ENCODE measurements at places on chromosomes 16 and 17.

- no peak for DNase-seq
These were observed 1.3 kb upstream of the SENP3 start for GRCh38 chr17:7560172-7561027.

GRCh38 chr16:88064889-88065746 is 113.9 kb downstream of the BANP start:
- no peak for DNase-seq

- peak; percentile 81 for DNase-seq
These were observed at the start of gene VPS25 for GRCh38 chr17:42773290-42774035. VPS25 (plus strand) TSS chr17:42773449; CDS start chr17:42773476, 27 bp downstream.

DNA sequence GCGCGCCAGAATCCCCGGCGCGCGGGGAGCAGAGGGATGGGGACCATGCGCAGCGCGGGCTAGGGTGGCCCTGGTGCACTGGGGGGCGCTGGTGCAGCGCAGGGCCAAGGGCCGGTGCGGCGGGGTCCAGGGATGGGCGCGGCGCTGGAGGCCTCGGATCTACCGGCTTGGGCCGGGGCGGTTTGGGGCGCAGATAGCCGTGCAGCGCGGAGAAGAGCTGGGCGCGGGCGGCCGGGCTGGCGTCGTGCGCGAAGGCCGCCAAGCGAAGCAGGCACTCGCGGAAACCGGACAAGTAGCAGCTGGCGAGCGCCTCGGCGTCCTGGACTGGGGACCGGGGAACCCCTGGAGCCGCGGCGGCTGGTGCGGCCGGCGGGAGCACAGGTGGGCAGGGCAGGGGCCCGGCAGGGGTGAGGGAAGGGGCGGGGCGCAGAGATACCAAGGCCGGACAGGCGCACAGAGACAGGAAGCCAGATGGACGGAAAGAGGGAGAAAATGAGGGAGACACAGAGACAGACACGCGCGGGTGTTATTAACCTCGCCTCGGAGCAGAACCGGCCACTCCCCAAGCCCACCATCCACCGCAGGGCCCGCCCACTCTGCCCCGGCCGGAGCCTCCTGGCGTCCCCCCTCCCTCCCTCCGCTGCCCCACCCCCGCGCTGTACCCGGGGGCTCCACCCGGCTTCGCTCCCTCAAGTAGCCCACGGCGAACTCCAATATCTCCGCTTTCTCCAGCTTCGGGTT is 2.1 kb downstream of the HES7 start:
- no peak for DNase-seq

- DNase-seq, result no peak
These were observed 147.2 kb upstream of the FAM20A start for GRCh38 chr17:68748381-68748780.

- DNase-seq, result no peak
These were observed 49.1 kb downstream of the TBC1D16 start for GRCh38 chr17:79986411-79987186.

GRCh38 chr16:57031156-57031555 is 41.8 kb downstream of the NLRC5 start:
- no peak for DNase-seq

DNA sequence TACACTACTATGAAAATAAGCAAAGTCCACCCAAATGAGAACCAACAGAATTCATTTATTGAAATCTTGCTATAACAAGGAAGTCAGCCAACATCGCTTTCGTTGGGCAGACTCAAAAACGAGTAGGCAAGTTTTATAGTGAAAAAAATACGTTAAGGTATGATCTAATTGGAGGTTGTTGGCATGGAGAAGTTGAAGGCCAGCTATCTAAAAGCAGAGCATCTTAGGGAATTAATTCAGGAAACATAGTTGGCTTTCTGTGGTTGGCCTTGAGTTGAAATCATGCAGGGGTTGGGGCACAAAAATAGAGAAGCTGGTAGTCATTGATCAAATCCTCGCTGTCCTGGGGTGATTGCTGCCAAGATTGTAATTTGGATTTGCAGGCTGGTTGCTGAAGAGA is 118.3 kb downstream of the PPM1E start:
- DNase-seq, result no peak

GRCh38 chr17:47948706-47949196 is 7.4 kb downstream of the PNPO start:
- DNase-seq, result no peak

GRCh38 chr16:30760577-30761426 is 1.1 kb downstream of the CFAP119 start:
- DNase-seq, result no peak

GRCh38 chr17:64403881-64404460 is 13.3 kb upstream of the PECAM1 start:
- DNase-seq, result no peak

Measured in GM12892 (cell line).